Temporal lobe (tissue), 4 donors: ENCODE measurements at places on chromosomes 7 and 10. TPM values are rescaled to one million over a fixed set of nuclear protein-coding genes. Genes with fewer than 3 reads are reported as not detected.

GIGYF1 gene
- total RNA-seq, result 17.0 TPM

AKR1C2 gene
- total RNA-seq, result 21.9 TPM

KLF14 gene
- not detected for total RNA-seq

MYH16 gene
- not detected for total RNA-seq

ACTL6B gene
- 99.6 TPM for total RNA-seq

TAS2R41 gene
- total RNA-seq, result not detected

HACD1 gene
- 14.0 TPM for total RNA-seq

PRPS1L1 gene
- total RNA-seq, result not detected

ADO gene
- 29.7 TPM for total RNA-seq

ZNF92 gene
- 32.9 TPM for total RNA-seq

PROSER2 gene
- 0.98 TPM for total RNA-seq
